Thoracic aorta (tissue), 2 donors: ENCODE measurements at places on chromosomes 2 and 18. TPM values are rescaled to one million over a fixed set of nuclear protein-coding genes. Genes with fewer than 3 reads are reported as not detected.

- H3K27me3 ChIP-seq, result no peaks in the 10 kb centered on the region
- no peaks in the 10 kb centered on the region for H3K4me1 ChIP-seq
These were observed 95.1 kb downstream of the EHBP1 start for GRCh38 chr2:62800618-62801017.

DNA sequence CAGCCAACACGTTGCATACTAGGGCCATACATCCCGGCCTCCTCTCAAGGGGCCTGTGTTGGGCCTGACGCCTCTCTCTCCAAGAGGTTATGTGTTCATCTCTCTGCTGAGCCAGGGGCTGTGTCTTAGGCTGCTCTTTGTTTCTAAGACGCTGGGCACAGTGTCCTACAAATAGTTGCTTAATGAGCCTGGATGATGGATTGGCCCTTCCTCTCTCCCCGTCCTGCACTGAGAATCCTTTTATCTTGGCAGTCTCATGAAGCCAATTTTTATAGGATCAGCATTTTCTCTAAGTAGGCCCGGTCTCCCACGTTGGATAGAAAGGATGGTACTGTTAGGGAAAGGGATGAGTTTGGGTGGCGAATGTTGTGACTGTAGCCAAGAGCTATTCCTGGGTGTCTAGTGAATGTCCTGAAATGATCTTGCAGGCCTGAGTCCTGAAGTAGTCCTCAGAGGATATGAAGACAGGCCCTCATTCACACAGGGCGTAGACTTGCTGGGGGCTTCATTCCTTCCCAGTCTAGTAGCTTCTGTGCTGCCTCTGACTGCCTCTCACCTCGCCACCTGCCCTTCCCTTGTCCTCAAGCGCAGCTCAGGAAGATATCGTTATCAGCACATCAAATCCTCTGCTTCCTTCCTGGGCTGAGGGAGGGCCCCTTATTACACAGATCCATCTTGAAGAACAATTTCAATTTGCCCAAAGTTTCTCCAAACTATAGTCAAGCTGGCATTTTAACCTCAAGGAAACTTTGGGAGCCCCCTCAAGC, 8.8 kb downstream of the LBH start:
- peaks cover 4% of the 10 kb centered on the region for H3K36me3 ChIP-seq
- peak overlapping the region; percentile 24 for H3K4me3 ChIP-seq
- DNase-seq, result no peak

GRCh38 chr2:174180726-174181236, 67.6 kb downstream of the OLA1 start:
- H3K27ac ChIP-seq, result no peak overlapping the region
- DNase-seq, result no peak
- H3K4me3 ChIP-seq, result no peak overlapping the region

- DNase-seq, result no peak
- H3K36me3 ChIP-seq, result no peaks in the 10 kb centered on the region
- no peak overlapping the region for H3K27ac ChIP-seq
- no peaks in the 10 kb centered on the region for H3K27me3 ChIP-seq
- no peaks in the 10 kb centered on the region for H3K4me1 ChIP-seq
- H3K4me3 ChIP-seq, result no peak overlapping the region
These were observed 420.3 kb upstream of the CHAC2 start for GRCh38 chr2:53347269-53347668.

- peaks cover 5% of the 10 kb centered on the region for H3K36me3 ChIP-seq
- no peak overlapping the region for H3K4me3 ChIP-seq
- H3K27ac ChIP-seq, result no peak overlapping the region
- no peaks in the 10 kb centered on the region for H3K27me3 ChIP-seq
- no peaks in the 10 kb centered on the region for H3K4me1 ChIP-seq
These were observed 19.6 kb downstream of the MSH2 start for GRCh38 chr2:47422560-47422959.

DNA sequence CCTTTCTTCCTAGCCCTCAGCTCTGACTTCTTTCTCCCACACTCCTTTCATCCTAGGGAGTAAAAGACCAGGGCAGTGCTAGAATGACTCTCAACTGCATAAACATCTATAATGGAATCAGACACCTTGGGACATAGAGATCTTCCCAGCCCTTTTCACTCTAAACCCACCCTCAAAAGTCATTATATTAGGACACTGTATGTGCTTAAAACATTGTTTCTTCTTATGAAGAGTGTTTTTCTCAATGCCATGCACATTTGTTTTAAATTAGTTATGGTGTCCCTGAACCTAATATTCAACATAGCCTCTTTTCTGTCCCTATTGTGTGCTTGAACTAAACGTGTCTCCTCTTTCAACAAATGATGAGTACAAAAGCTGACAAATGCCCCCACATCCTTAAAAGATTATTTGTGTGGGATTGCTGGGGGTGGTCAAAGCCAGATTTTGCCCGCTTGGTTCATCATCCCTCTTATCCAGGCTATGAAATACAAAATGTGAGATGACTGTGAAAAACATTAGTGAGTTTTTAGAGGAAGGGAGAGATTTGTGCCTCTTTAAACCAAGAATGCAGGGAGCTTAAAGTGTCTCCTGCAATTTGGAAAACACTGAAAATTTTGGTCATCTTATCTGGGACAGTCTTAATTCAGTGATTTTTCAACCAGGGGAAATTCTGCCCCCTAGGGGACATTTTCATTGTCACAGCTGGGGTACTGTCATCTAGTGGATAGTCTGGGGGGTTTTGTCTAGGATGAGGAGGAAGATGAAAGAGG, 29.0 kb downstream of the SERPINB5 start:
- no peak overlapping the region for H3K27ac ChIP-seq
- H3K27me3 ChIP-seq, result no peaks in the 10 kb centered on the region

DNA sequence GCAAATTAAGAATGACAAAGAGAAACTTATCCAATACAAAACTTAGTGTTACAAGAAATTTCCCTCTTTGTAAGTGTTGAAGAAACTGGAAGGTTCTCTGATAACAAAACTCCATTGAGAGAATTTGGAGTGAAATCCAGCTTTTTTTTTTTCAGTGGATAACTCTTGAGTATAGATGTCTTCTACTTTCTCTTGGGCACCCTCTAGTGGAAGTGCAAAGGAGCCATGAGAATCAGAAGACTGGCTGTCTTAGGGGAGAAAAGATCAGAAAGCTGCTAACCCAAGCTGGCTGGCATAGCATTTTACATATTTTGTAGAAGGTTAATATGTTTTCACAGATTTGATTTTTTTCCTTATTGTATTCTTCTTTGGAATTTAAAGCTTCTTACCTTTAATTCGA, 138.8 kb upstream of the SATB2 start:
- DNase-seq, result no peak
- H3K4me1 ChIP-seq, result no peaks in the 10 kb centered on the region
- no peak overlapping the region for H3K27ac ChIP-seq
- H3K36me3 ChIP-seq, result no peaks in the 10 kb centered on the region

- no peak overlapping the region for H3K4me3 ChIP-seq
- H3K36me3 ChIP-seq, result no peaks in the 10 kb centered on the region
- no peak for DNase-seq
- H3K4me1 ChIP-seq, result no peaks in the 10 kb centered on the region
These were observed 117.0 kb downstream of the FTCDNL1 start for GRCh38 chr2:199734011-199734410.

- no peak overlapping the region for H3K4me3 ChIP-seq
- no peak overlapping the region for H3K27ac ChIP-seq
- H3K27me3 ChIP-seq, result no peaks in the 10 kb centered on the region
- no peaks in the 10 kb centered on the region for H3K36me3 ChIP-seq
- no peak for DNase-seq
These were observed 203.4 kb upstream of the ID2 start for GRCh38 chr2:8478471-8478793.

GRCh38 chr2:105144941-105145300, 96.6 kb upstream of the GPR45 start:
- peaks cover 16% of the 10 kb centered on the region for H3K4me1 ChIP-seq
- H3K4me3 ChIP-seq, result no peak overlapping the region
- no peaks in the 10 kb centered on the region for H3K27me3 ChIP-seq
- H3K36me3 ChIP-seq, result no peaks in the 10 kb centered on the region
- no peak for DNase-seq

- no peak overlapping the region for H3K4me3 ChIP-seq
- no peaks in the 10 kb centered on the region for H3K27me3 ChIP-seq
These were observed 133.4 kb downstream of the STK39 start for GRCh38 chr2:168114040-168114439.

GRCh38 chr18:23719634-23720201, 30.5 kb downstream of the LAMA3 start:
- no peak overlapping the region for H3K27ac ChIP-seq
- no peak overlapping the region for H3K4me3 ChIP-seq
- no peaks in the 10 kb centered on the region for H3K27me3 ChIP-seq
- H3K4me1 ChIP-seq, result peaks cover 7% of the 10 kb centered on the region
- DNase-seq, result peak; percentile 9

GRCh38 chr2:234269769-234270204, 219.3 kb downstream of the SPP2 start:
- no peak for DNase-seq
- no peak overlapping the region for H3K27ac ChIP-seq
- H3K36me3 ChIP-seq, result no peaks in the 10 kb centered on the region
- no peaks in the 10 kb centered on the region for H3K27me3 ChIP-seq
- no peak overlapping the region for H3K4me3 ChIP-seq

DNA sequence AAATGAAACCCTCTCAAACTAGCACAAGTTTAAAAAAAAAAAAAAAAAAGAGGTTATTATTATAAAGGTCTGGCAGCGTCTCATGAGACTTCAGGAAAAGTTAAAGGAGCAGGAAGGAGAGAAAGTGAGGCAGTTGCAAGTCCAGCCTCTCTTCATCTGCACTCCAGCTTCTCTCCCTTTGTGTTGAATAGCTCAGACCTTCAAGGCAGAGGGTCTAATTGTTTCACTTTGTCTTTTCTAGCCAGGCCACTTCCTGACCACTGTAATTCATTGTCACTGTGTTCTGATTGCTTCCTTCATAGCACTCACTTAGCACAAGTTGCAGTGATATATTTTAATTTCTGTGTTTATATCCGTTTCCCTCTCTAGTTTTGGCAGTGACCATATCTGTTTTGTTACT, 99.9 kb downstream of the SPATS2L start:
- no peaks in the 10 kb centered on the region for H3K36me3 ChIP-seq
- peak overlapping the region; percentile 52 for H3K27ac ChIP-seq
- no peaks in the 10 kb centered on the region for H3K27me3 ChIP-seq
- H3K4me1 ChIP-seq, result peaks cover 19% of the 10 kb centered on the region

GRCh38 chr2:217959723-217960122, 43.1 kb downstream of the TNS1 start:
- DNase-seq, result peak; percentile 1
- H3K27me3 ChIP-seq, result no peaks in the 10 kb centered on the region
- H3K36me3 ChIP-seq, result no peaks in the 10 kb centered on the region
- peak overlapping the region; percentile 93 for H3K27ac ChIP-seq
- peaks cover 29% of the 10 kb centered on the region for H3K4me1 ChIP-seq
- H3K4me3 ChIP-seq, result no peak overlapping the region

GRCh38 chr2:16334886-16335603, 330.6 kb downstream of the CYRIA start:
- H3K4me1 ChIP-seq, result no peaks in the 10 kb centered on the region
- H3K4me3 ChIP-seq, result no peak overlapping the region
- H3K27me3 ChIP-seq, result no peaks in the 10 kb centered on the region
- no peak overlapping the region for H3K27ac ChIP-seq

- H3K4me3 ChIP-seq, result no peak overlapping the region
- no peak overlapping the region for H3K27ac ChIP-seq
- DNase-seq, result no peak
- no peaks in the 10 kb centered on the region for H3K4me1 ChIP-seq
- H3K27me3 ChIP-seq, result no peaks in the 10 kb centered on the region
- H3K36me3 ChIP-seq, result no peaks in the 10 kb centered on the region
These were observed 538.3 kb downstream of the CNTNAP5 start for GRCh38 chr2:124563426-124563825.

GRCh38 chr2:239000500-239001073, 152.7 kb downstream of the TWIST2 start:
- no peak overlapping the region for H3K27ac ChIP-seq
- no peaks in the 10 kb centered on the region for H3K27me3 ChIP-seq

- H3K36me3 ChIP-seq, result no peaks in the 10 kb centered on the region
- H3K27me3 ChIP-seq, result no peaks in the 10 kb centered on the region
- H3K27ac ChIP-seq, result no peak overlapping the region
These were observed 182.2 kb downstream of the PPP1R1C start for GRCh38 chr2:182167882-182168281.

DNA sequence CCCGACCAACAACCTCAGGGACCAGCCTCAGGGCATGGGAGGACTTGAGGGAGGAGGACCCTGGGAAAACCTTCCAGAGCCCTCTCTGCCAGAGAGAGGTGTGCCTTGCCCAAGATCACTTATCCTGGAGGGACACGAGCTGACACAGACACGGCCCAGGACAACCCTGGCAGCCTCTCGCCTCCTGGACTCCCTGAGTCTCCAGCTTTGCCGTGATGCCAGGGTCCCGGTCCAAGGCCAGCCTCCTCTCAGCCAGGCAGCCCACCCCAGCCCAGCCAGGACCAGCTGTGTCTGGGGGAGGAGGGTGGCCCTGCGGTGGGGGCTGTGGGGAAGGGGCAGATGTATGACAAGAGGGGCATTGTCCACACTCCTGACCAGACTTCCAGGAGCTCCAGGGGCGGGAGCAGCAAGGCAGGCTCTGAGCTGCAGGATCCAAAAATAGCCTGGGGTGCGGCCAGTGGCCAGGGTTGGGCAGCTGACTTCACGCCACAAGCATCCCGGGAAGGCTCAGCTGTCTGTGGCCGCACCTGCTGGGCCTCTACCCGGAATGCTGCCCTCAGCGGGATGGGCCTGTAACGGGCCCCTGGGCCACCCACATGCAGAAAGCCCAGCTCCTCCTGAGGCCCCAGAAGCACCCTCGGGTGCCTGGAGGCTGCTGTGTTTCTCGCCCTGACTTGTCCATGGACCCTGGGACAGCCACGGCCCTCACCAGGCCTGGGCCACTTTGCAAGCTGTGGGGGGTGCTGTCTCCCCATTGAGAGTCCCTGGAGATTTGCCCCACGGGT, 65.5 kb upstream of the GPC1 start:
- H3K4me3 ChIP-seq, result no peak overlapping the region
- no peaks in the 10 kb centered on the region for H3K27me3 ChIP-seq
- peaks cover 17% of the 10 kb centered on the region for H3K4me1 ChIP-seq
- H3K36me3 ChIP-seq, result no peaks in the 10 kb centered on the region
- DNase-seq, result peak; percentile 49

GRCh38 chr2:174587579-174587978, 10.0 kb downstream of the WIPF1 start:
- no peak overlapping the region for H3K4me3 ChIP-seq
- DNase-seq, result no peak
- peaks cover 55% of the 10 kb centered on the region for H3K4me1 ChIP-seq
- no peaks in the 10 kb centered on the region for H3K27me3 ChIP-seq
- no peak overlapping the region for H3K27ac ChIP-seq

- no peaks in the 10 kb centered on the region for H3K4me1 ChIP-seq
- H3K4me3 ChIP-seq, result no peak overlapping the region
- H3K36me3 ChIP-seq, result no peaks in the 10 kb centered on the region
- H3K27ac ChIP-seq, result no peak overlapping the region
- no peak for DNase-seq
- no peaks in the 10 kb centered on the region for H3K27me3 ChIP-seq
These were observed 56.1 kb upstream of the FHL2 start for GRCh38 chr2:105454801-105455485.

MITD1 gene
- 25.9 TPM for total RNA-seq

SAG gene
- not detected for total RNA-seq

GKN2 gene
- not detected for total RNA-seq

WDFY1 gene
- 51.4 TPM for total RNA-seq

EIF2AK3 gene
- 23.8 TPM for total RNA-seq

TMEM87B gene
- total RNA-seq, result 26.1 TPM

DSG3 gene
- not detected for total RNA-seq

NEU2 gene
- not detected for total RNA-seq

ANKRD30B gene
- not detected for total RNA-seq

LYG2 gene
- not detected for total RNA-seq

CCDC141 gene
- total RNA-seq, result 2.4 TPM

LOXL3 gene
- 16.6 TPM for total RNA-seq
